ENCODE measurements at places on chromosomes 1 and 21.

DNA sequence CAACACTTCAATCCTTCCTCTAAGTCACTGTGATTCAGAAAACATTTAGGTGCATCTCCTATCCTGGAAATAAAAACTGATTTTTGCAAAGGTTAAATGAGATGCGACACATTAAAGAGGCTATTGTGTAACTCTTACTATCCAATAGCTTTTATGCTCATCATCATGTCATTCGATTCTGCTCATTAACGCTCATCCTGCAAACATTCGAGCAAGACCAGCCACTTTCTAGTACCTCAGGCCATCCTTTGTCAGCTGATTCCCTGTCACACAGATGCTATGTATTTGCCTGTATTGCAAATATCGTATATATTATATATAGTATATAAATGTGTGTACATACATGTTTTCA, 131.6 kb downstream of the TLR5 start:
- DNase-seq = peak; percentile 32

DNA sequence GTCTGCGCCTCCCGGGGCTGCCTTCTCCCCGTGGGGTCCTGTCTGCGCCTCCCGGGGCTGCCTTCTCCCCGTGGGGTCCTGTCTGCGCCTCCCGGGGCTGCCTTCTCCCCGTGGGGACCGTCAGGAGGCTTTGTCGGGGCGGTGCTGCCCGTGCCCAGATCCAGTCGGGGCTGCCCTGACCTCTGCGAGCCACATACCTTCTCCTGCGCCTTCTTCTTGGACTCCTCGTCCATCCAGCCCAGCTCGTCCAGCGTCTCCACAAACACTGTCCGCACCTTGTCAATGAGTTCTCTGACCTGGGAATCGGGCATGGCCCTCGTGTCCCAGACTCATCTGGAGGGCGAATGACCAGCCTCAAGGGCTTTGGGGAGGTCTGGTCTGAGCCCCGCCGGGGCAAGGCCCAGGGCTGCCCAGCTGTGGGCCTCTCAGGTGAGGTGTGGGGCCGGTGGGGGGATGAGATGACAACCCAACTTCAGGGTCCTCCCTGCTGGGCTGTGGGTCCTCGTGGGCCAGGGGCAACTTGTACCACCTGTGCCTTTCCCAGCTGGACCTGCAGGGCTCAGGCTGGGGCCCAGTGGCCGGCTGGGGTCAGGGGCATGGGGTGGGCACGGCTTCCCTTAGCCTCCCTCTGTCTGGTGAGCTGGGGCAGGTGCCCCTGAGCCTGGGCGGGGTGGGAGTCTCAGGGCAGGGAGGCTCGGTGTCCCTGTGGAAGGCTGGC, 9.4 kb downstream of the PRXL2B start:
- no peak for DNase-seq

DNA sequence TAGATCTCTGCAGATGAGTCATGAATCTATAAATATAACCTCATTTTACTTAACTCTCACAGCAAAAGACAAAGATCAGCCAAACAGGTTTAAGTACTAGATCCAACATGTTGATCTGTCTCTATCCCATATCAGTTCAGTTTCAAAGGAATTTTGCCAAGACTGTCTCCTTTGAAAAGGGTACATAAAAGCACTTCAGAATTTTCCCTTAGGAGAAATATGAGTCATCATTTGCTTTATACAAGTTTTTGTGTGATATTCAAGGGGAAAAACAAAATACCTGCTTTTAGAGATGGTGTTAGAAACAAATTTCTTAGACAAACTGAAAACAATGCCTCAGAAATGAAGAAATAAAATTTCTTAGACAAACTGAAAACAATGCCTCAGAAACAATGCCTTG, 73.5 kb upstream of the LRRC7 start:
- DNase-seq = no peak

- DNase-seq = no peak
These were observed at the start of gene PLA2G2D for GRCh38 chr1:20119347-20119746. TSS of gene PLA2G2D (minus strand) at chr1:20119536. CDS start at chr1:20119498, 38 bp downstream.

DNA sequence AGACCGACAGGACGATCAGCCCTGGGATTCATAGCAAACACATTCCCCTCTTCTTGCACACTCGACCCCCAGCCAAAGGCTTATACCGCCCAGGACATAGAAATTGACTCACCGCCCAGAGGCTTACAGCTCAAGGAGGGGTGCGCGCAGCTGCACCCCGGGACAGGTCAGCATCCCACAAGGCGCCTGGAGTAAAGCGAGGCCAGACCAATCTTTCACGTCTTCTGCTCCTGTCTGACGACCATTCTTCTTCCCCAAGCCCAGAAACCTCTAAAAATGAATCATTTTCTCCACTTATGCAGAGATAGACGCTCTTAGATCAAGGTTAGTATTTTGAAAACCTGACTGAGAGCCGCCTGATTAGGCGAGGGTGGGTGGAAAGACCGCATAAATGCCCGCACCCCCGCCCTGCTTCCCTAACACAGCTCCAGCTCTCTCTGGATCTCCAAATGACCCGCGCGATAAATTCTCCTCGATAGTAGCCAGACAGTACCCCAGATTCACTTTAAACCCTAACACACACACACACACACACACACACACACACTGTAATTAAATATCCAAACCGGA, 1.9 kb upstream of the LHX8 start:
- DNase-seq = no peak

DNA sequence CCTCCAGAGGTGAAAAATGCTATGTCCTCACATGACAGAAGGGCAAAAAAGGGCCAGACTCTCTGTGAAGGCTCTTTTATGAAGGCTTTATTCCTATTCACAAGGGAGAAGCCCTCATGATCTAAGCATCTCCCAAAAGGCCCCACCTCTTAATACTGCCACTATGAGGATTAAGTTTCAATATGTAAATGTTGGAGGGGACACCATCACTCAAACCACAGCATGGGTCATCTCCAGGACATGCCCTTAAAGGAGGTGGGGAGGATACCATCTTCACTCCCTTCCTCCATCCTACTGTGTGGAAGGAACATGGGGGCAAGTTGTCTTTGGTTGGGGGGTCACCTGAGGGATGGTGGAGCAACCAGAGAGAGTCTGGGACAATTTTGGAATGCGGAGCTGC, 170.1 kb downstream of the TRIM33 start:
- DNase-seq = no peak

- no peak for DNase-seq
These were observed at the start of gene HHIPL2 for GRCh38 chr1:222547944-222548671. TSS of gene HHIPL2 (minus strand) at chr1:222548104. CDS start at chr1:222548044, 60 bp downstream.

GRCh38 chr21:29343519-29343918, 44.8 kb downstream of the BACH1 start:
- DNase-seq = peak; percentile 84

- no peak for DNase-seq
These were observed 464.2 kb downstream of the PTPRU start for GRCh38 chr1:29700491-29700890.

GRCh38 chr1:46204406-46204742, 1.2 kb downstream of the LURAP1 start:
- DNase-seq = no peak

GRCh38 chr1:224458296-224458695, 23.7 kb upstream of the WDR26 start:
- DNase-seq = no peak

GRCh38 chr1:78540048-78540447, 49.3 kb downstream of the PTGFR start:
- peak; percentile 24 for DNase-seq

GRCh38 chr1:15192916-15193550, 39.5 kb downstream of the TMEM51 start:
- no peak for DNase-seq

DNA sequence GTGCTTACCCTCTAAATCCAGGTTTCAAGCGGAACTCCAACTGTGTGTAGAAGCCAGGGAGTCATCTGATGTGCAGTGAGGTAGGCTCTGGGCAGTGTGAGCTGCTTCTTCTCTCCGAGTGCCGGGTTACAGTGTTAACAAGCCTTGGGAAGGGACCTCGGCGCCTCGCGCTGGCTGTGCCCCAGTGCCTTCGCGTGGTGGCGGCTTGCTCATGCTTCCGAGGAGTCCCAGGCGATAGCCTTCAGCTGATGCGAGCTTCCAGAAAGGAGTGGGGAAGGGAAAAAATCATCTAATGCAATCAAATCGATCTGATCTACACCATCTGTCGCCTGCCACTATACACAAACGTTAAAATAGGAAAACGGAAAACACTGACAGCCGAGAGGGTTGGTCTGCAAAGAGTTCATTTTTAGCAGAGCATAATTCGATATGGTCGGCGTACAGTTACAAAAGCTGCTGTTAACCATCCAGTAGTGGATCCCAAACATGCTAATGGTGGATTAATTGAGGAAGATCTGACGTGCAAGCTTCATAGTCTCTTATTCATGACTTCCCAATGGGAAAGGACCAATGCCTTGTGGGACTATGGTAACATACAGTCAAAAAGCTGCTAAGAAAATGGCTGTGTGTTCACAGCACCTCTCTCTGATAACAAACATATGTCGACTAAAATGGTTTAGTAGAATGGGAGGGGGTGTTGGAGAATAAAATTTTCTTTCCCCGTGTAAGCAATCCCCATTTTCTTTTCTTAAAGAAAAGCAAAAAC, 128.7 kb upstream of the DPYD start:
- no peak for DNase-seq

GRCh38 chr1:100459358-100460114, 78.4 kb upstream of the GPR88 start:
- DNase-seq = peak; percentile 82

GRCh38 chr1:64745181-64745985, 508 bp downstream of the RAVER2 start:
- DNase-seq = peak; percentile 46

DNA sequence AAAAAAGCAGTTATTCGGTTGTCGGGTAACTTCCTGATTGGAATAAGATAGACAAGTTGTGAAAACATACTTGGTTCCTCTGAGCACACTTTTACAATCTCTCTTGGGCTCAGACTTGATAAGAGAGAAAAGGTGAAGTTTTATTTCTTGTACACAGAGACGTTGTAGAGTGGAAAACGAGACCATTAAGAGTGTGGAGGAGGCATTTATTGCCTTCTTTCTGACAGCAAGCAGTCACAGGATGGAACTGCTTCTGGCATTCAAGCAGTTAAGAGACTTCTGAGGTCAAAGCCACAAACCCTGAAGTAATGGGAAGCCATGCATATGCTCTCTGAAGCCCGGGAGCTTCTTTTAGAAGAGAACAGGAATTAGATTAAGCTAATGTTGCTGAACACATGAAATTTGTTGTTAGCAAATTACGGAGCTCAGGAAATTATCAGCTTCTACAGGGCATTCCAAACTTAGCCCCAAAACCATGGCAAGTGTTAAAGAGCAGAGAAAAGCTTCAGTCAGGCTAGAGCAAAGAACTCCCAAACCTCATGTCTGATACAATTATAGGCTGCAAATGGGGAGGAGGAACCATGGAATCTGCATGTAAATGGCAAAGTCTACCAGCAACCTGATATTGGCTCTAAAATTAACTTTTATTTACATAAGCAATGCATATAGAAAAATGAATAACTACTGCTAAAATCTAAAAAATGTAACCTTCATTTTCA, 26.0 kb downstream of the S1PR1 start:
- DNase-seq = no peak

- DNase-seq = no peak
These were observed 979 bp downstream of the PIGM start for GRCh38 chr1:160030657-160031364.

DNA sequence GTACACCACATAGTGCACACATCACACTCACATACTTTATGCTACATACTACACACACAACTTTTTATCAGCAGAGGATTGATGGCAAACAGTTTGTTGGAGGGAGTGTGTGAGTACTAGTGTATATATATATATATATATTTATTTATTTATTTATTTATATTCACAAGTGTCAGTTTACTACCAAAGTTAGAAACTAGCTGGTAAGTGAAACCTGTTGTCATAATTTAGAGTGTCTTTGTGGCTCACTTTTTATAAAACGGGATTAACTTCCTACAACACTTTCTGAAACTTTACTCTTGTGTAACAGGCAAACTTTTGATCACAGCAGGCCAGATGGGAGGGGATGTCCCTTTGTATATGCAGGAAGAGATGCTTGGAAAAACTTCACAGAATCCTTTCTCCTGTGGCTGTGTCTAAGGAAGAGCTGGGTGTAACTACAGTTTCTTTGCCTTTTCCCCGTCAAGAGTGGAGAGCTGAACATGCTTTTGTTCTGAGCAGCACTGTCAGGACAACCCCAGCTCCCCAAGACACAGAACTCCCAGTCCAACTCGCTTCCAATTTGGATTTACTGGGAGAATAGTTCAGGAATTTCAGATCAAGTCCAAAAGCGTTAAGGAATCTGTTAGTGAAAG, 1.9 kb upstream of the SAMD13 start:
- no peak for DNase-seq

DNA sequence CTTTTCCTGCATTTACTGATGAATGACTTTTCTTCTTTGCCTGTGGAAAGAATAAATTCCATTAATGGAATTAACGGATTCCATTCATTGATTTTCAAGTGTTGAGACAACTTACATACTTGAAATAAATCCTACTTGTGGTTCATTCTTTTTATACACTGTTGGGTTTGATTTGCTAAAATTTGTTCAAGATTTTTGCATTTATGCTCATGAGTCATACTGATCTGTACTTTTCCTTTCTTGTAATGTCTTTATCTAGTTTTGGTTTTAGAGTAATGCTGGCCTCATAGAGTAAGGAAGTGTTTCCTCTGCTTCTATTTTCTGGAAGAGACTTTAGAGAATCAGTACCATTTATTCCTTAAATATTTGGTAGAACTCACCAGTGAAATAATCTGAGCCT, 14.4 kb downstream of the UROD start:
- DNase-seq = peak; percentile 12

GRCh38 chr1:40450495-40451237, 390 bp downstream of the ZFP69B start:
- DNase-seq = peak; percentile 83

DNA sequence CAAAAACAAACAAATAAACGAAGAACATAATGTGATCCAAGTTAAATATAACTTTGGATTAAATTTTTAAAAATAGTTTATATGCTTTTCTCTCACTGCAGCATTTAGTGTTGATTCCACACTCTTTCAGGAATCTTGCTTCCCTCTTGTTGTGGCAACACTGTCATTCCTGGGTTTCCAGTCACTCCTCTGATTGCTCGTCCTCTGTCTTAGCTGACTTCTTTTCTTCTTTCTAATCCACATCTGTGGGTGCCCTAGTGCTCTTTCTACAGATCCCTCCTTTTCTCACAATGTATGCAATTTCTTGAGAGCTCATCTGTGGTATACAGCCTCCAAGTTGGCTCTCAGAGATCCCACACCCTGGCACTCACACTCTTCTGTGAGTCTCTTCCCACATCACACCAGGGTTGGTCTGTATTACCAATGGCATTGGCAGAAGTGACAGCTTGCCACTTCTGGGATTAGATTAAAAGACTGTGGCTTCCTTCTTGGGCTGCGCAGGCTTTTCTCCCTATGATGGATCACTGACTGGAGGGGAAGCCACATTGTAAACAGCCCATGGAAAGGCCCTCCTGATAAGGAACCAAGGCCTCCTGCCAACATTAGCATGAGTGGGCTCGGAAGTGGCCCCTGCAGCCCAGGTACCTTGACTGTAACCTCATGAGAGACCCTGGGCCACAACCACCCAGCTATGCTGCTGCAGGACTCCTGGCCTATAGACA, 11.5 kb upstream of the MYOC start:
- DNase-seq = peak; percentile 14

GRCh38 chr1:78051005-78051404, 5.2 kb downstream of the GIPC2 start:
- no peak for DNase-seq

Data from fibroblast of mammary gland (primary cell).